Right ventricle myocardium inferior (tissue), 1 donor: ENCODE measurements at places on chromosomes 11 and 22. TPM values are rescaled to one million over a fixed set of nuclear protein-coding genes. Genes with fewer than 3 reads are reported as not detected.

- no peak for DNase-seq
Observed at GRCh38 chr22:39748877-39749276, 144.7 kb downstream of the ENTHD1 start.

- no peak for DNase-seq
Observed at GRCh38 chr11:18785411-18785810, 6.2 kb downstream of the PTPN5 start.

GRCh38 chr11:1823376-1824220 is 11.2 kb upstream of the SYT8 start:
- DNase-seq, result no peak

Gene GPR152
- total RNA-seq, result not detected

DNA sequence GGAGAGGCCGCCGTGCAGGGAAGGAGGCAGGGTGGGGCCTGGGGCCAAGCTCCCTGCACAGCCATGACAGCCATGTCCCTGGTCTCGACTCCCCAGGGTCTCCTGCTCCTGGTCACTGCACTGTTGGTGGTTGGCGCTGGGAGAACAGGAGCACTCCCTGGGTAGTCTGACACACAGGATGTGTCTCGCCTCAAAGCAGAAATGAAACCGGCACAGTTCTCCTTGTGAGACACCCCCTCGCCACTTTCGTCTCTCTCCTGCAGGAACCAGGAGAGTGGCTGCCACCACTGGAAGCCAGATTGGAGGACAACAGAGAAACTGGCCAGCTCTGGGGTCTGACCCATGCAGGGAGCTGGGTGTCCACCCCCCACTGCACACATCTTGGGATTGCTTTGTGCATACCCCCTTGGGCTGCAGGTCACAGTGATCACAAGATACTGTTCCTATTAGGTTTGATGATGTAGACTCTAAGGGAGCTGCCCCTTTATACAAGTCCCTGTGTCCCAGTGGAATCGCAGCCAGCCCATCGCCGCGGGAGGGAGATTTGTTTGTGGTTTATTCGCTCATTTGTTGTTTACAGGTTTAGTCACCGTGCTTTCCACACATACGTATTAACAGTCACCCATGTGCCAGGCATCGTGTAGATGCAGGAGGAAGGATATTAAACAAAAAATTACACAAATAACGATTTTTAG is 27.0 kb upstream of the YWHAH start:
- DNase-seq, result no peak

- no peak for DNase-seq
Observed at GRCh38 chr11:44596525-44597276, 31.2 kb downstream of the CD82 start.

Gene SYT13
- 7.0 TPM for total RNA-seq

Gene NAALAD2
- 1.1 TPM for total RNA-seq

Gene IGLL1
- not detected for total RNA-seq

GRCh38 chr11:39725081-39725480 is 1734.4 kb downstream of the LRRC4C start:
- no peak for DNase-seq
